ENCODE measurements at places on chromosomes 6 and 20.

GRCh38 chr6:10256113-10256690 lies 158.7 kb downstream of the TFAP2A start:
- DNase-seq: no peak

DNA sequence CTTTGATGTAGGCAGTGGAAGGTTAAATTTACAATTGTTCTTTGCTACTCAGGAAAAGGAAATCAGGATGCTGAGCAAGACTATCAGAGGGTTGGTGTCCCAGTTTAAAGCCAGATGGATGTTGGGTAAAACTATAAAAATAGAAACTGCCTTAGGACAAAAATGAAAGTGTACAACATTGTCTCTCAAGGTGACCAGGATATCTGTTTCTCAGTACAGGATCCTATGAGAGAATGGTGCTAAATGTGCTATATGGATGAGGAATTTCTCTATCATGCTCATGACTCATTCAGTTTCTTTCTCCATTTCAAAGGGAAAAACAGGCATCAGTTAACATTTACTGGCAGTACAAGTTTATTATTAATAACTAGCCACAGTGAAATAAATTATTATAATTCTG lies 534.2 kb upstream of the GJE1 start:
- no peak for DNase-seq

DNA sequence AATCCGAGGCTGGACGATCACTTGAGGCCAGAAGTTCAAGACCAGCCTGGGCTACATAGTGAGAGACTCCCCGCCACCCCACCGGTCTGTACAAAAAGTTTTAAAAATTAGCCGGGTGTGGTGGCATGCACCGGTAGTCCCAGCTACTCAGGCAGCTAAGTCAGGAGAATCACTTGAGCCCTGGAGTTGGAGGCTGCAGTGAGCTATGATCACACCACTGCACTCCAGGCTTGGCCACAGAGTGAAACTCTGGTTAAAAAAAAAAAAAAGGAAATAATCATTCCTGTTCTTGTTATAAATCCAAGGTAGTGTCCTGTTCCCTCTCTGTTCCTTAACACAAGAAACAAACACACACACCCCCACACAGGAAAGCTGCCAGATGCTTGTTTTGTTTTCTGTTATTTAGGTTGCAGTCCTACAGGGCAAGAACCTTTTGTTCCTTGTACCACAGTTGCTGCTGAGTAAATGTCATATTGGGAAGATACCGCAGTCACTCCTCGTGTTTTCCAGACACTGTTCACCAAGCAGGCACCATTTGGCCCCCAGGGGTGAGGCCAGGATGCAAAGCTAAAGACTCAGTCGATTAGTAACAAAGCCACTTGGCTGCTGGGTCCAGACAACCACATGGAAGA lies 28.9 kb downstream of the ASIP start:
- no peak for DNase-seq

DNA sequence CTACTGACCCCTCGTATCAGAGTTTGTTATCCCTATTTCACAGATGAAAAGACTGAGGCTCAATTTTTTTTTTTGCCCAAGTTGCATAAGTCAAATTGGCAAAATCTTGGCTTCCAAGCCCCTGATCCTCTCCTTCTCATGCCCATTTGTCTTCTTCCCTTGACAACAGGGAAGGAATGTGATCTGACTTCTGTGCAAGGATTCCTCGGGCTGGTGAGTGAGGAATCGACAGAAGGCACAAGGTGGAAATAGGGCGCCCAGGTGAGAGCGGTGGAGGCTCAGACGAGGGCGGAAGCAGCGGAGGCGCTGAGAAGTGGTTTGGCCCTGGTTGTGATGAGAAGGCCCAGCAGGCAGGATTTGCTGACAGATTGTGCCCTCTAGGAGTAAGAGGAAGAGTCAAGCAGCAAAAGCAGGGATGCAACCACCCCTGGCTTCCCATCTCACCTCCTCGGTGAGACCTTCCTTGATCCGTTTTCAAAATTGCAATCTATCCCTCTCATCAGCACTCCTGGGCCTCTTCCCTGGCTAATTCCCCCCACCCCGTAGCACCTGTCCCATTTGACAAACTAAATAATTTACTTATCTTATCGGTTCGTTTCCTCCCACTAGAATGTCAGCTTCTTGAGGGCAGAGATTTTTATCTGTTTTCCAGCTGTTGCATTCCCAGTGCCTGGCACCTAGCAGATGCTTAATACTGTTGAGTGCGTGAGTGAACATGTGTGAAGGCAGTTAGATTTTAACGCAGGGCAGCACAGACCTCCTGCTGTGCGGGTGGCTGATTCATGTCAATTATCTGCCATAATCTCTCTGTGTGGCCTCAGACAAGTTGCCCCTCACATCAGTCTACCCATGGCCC lies 3.7 kb upstream of the SIRPA start:
- no peak for DNase-seq

GRCh38 chr6:4272996-4273395 lies 137.6 kb upstream of the ECI2 start:
- no peak for DNase-seq

GRCh38 chr20:48275286-48276020 lies 490.2 kb upstream of the SULF2 start:
- DNase-seq: no peak

- no peak for DNase-seq
These were observed 48.1 kb upstream of the SMLR1 start for GRCh38 chr6:130778946-130779657.

GRCh38 chr20:24917797-24918578 lies 31.1 kb upstream of the CST7 start:
- DNase-seq: no peak

- no peak for DNase-seq
These were observed 24.5 kb downstream of the TXNDC5 start for GRCh38 chr6:7886132-7886531.

DNA sequence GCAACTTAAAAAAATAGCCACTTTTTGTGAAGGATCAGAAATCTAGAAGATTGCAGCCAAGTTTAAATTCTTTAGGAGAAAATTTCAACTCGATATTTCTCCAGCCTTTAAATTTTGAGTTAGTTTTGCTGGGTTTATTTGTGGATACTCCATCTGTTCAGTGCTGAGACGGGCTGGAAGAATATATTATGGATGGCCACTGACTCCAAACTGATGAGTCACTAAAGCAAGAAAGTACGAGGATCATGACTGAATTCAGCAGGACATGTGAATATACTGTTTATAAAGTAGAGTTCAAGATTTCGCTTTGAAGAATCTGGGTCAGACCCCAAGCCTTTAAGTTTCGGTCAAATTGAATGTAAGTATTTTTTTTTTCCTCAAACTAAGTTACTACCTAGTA lies 199.5 kb downstream of the ADGRB3 start:
- DNase-seq: no peak

DNA sequence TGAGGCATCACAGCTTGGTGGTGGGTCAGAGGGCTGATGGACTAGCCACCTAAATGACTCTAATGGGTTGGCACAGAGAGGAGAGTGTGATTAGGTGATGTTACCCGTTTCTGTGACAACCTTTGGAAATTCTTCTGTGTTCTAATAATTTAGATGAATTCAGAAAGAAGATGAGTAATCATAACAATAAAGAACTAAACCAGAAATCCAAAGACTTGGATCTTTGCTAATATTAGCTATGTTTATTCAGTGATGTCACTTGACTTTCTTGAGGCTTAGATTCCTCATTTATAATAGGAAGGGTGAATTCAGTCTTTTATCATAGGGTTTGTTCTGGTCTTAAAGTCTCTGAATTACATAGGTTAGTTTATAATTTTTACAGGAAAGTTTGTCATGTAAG lies 19.9 kb downstream of the CRYBG1 start:
- no peak for DNase-seq

- no peak for DNase-seq
These were observed 50.5 kb upstream of the DST start for GRCh38 chr6:56693246-56693607.

- no peak for DNase-seq
These were observed 108.0 kb downstream of the BMP7 start for GRCh38 chr20:57158474-57158873.

DNA sequence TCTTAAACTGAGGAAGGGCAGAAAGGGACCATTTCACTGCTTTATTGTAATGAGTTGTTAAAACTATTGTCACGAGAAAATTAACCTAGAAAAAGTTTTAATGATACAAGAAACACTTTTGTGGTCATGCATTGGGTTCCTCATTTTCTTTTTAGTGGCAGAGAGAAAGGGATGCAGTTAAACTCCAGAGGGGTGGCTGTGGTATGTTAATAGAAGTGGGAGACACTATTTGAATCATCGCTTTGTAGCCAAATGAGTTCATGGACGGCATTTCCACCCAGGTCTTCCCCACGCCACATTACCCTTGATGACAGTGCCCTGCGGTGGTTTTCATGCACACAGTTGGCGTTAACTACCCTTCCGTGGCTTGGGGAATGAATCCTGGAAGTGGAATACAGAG lies 235.6 kb downstream of the PLCB1 start:
- DNase-seq: no peak

DNA sequence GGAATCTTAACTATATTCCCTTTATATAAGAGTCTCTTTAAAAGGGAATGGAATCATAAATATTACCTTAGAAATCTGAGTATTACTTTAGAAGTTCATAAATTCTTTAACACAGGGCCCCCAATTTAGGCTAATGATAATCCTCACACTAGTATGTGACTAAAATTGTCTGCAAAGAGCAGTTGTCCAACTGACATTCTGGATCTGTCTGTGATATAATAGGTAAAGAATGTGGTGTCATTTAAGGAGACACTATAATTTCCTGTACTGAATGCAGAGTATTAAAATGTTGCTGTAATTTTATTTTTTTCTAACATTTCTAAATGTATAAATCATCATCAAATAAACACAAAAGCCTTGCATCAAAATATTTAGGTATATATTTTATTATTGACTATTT lies 128.5 kb upstream of the DST start:
- no peak for DNase-seq

- no peak for DNase-seq
These were observed 16.4 kb upstream of the PKIG start for GRCh38 chr20:44566018-44566417.

- DNase-seq: no peak
These were observed 182.5 kb downstream of the SYNDIG1 start for GRCh38 chr20:24651976-24652345.

DNA sequence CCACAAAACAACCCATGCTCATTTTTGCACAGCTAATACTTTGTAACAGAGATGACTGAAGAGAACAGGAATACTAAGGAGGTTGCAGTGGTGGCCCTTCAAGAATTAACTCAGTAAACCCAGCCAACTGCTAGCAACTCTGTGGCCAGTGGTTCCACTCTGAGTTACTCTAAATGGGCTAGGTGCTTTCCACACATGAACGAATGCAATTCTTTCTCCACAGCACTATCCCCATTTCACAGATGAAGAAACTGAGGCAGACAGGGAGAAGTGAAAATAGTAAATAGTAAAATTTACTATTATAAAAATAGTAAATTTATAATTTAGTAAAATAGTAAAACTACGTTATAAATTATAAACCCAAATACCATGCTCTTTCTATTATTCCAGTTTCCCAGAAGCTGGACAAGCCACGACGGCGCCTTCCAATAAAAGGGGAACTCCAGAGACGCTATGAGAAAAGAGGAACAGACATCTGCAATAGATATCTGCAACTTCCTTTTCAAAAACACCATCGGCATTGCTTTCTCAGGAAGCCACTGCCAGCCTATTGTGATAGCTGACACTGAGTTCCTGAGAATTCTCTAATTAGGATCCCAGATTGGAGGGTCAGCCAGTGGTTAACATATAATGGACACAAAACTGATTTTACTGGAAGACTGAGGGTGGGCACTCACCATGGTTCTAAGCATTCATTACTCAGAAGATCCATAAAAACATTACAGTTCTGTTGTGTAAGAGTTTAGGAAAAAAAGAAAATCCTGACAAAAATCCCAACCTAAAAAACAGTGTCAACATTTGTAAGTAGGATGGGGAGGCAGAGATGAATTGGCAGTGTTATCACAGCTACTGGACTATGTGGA lies 16.2 kb downstream of the FKBP1A start:
- DNase-seq: no peak

- no peak for DNase-seq
These were observed 63.8 kb downstream of the ADTRP start for GRCh38 chr6:11714798-11715285.

- no peak for DNase-seq
These were observed 21.1 kb downstream of the RTN4IP1 start for GRCh38 chr6:106608080-106608668.

- DNase-seq: no peak
These were observed 569.1 kb upstream of the ID4 start for GRCh38 chr6:19268117-19268516.

DNA sequence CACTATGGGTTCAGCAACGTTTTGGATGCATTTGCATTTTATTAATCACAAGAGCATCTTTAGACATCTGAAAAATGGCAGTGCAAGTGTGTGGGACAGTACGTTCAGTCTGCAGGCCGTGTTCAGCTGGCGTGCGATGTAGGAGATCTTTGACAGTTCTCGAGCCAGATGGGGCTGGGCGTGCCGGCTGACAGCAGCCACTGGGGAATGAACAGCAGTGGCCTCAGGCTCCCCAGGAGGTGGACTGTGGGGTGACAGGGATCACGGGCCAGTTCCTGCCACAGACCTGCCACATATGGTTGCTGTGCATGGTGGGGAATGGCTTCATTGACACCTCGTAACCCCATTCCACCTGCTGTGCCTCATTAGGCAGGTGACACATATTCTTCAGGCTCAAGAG lies 16.4 kb upstream of the MLN start:
- no peak for DNase-seq

GRCh38 chr6:121668259-121668658 lies 232.8 kb downstream of the GJA1 start:
- no peak for DNase-seq

DNA sequence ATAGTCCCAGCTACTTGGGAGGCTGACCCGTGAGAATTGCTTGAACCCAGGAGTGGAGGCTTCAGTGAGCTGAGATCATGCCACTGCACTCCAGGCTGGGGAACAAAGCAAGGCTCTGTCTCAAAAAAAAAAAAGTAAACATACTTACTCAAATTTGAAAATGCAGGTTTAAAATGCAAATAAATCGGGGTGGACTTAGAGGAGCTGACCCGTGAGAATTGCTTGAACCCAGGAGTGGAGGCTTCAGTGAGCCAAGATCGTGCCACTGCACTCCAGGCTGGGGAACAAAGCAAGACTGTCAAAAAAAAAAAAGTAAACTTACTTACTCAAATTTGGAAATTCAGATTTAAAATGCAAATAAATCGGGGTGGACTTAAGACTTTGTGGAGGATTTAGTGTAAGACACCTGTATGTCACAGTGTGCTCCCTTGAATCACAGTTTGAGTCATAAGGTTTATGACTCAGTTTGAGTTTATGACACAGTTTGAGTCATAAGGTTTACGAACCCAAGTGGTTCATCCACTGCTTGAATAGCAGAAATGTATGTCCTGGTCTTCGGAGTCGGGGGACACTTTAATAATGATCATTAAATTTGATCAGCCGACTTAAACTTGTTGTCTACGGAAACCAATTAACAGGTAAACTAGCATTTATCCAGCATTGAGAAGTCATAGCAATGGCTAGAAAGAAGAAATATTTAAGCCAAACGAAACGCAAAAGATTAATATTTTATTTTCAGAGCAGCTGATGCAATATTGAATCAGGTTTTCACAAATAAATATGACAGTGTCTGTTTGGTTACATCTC lies 6.8 kb upstream of the MRPS10 start:
- DNase-seq: no peak

GRCh38 chr6:153962555-153962954 lies 76.5 kb upstream of the OPRM1 start:
- no peak for DNase-seq

Measured in activated naive CD4-positive, alpha-beta T cell (primary cell).